ENCODE measurements at places on chromosomes 4 and X.

- no peak for DNase-seq
Observed at GRCh38 chr4:168475745-168476144, 4.5 kb downstream of the DDX60L start.

DNA sequence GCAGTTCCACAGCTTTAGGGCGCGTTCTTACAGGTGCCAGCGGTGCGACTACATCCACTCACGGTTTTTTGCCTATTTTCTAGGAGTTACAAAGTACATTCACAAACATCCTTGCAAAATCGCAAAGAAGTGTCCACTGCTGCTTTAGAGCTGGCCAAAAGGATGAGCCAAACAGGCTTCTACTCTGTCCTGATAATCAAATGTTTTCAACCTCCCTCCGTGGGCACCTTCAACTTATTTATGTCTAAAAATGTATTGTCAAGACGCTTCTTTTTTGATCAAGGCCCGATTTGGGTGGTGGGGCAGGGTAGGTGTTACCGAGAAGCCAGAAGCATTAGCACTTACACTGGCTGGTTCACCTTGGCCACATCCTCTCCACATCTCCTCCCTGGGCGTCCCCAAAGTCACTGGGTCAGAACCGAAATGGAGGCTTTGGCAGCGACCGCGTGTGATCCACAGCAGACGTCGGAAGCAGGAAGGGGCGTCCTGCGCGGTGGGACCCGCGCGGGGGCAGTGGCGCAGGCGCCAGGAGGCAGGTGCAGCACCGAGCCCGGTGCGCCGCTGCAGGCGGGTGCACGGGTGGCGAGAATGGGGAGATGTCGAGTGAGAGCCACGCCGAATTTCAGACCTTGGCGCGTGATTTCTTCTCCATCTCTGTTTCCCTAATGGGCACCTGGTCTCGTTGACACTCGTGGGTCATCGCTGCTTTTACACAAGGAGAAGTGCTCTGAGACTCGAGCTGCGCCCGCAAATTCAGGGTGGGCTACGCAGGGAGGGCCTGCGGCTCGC, 16.9 kb downstream of the NKX3-2 start:
- DNase-seq, result no peak

GRCh38 chr4:170651786-170652185, 562.0 kb upstream of the AADAT start:
- no peak for DNase-seq

GRCh38 chr4:19803406-19803805, 448.3 kb upstream of the SLIT2 start:
- no peak for DNase-seq

GRCh38 chr4:2393353-2394270, 24.8 kb downstream of the ZFYVE28 start:
- no peak for DNase-seq

DNA sequence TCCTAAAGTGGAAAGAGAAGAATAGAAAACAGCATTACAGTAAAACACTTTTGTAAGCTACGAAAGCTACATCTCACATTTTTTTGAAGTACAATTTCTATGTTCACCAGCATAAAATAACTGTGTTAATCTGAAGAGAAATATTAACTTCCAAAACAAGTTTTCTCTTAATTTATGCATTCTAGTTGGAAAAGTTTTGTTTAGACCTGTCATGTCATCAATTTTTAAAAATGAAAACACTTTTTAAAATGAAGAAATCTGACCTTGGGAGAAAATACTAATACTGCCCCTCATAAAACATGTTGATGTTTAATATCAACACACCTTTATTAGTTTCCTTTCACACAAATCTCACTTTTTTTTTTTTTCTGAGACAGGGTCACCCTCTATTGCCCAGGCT, 45.2 kb downstream of the CCDC158 start:
- no peak for DNase-seq

GRCh38 chr4:79913581-79913980, 159.4 kb downstream of the ANTXR2 start:
- no peak for DNase-seq

DNA sequence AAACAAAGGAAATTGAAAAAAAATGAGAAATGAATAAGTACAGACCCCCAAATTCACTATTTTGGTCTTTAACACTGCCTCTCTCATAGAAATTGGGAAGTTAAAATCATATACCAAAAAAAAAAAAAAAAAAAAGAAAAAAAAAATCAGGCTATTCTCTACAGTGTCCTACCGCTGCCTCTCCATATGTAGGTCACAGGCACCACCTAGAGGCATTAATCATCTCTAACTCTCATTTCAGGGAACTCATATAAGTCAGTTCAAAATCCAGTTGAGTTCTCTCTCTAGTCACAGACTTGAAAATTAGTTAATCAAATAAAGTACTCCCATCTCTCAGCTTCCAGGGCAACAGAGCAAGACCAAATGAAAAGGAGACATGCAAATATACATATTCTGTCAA, 47.9 kb downstream of the COX18 start:
- peak; percentile 9 for DNase-seq

DNA sequence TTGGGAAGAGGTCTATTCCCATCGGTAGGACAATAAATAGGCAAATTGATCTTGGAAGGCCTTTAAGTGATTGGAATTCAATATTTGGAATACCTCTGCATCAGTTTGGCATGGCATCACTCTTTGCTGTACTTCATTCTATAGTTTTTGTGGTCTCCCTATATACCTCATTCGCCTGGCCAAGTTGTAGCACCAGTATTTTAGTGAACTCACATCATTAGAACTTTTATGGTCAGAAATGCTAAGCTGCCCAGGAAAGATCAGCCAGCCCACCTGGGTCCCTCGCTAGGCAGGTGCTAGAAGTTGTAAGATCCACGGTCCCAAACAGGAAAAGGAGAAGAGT, 40.3 kb downstream of the ZCCHC13 start:
- DNase-seq, result no peak

DNA sequence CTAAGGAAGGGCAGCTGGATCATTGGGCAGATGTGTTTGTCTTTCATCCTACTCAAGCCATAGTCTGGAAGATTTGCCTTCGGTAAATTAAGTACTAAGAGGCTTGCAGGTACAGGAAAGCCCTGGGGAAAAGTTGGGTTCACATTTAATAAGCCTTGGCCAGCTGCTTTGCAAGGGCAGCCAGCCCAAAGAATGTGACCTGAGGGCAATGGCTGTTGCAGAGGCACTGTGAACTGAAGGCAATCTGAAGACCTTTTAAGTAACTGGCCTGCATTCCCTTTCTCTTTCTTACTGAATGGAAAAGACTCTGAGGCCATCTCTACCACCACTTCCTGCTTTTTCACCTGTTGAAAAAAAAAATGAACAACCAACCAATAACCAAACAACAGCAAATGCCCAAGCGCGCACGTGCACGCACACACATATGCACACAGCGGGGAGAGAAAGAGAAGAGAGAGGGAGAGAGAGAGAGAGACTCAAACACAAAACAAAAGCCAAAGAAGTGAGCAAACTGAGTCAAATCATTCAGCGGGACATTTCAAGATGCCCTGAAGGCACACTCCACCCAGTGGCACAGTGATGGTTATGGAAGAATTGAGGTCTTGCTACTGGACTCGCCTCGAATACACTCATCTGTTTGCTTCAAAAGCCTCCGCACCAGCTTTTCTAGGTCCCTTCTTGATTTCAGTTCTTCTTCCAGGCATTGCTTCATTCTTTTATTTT, 19.6 kb downstream of the CD40LG start:
- no peak for DNase-seq

GRCh38 chr4:29900336-29900735, 819.8 kb upstream of the PCDH7 start:
- no peak for DNase-seq

- DNase-seq, result no peak
Observed at GRCh38 chrX:105273326-105273725, 52.8 kb upstream of the TEX13A start.

DNA sequence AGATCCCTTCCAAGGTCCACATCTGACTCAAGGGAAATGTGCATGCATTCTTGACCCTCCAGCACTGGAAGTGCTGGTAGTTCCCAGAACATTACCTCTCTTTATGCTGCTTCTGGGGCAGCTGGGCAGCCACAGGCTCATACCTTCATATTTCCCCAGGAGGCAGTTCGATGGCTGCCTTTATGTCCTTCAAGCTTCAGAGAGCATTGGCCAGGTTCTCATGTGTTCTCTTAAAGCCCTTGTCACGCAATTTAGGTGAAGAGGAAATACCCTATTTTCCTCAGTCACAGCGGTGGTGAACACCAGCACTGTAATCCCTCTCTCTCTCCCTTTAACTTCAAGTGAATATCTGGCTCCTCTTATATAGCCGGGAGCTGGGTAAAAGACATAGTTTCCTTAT, 134.3 kb downstream of the MID1IP1 start:
- DNase-seq, result no peak

- DNase-seq, result no peak
Observed at GRCh38 chr4:87377816-87378215, 13.2 kb downstream of the HSD17B11 start.

GRCh38 chrX:109312757-109313156, 169.1 kb downstream of the GUCY2F start:
- DNase-seq, result no peak

GRCh38 chr4:152278505-152279233, 257.2 kb downstream of the FBXW7 start:
- DNase-seq, result no peak

DNA sequence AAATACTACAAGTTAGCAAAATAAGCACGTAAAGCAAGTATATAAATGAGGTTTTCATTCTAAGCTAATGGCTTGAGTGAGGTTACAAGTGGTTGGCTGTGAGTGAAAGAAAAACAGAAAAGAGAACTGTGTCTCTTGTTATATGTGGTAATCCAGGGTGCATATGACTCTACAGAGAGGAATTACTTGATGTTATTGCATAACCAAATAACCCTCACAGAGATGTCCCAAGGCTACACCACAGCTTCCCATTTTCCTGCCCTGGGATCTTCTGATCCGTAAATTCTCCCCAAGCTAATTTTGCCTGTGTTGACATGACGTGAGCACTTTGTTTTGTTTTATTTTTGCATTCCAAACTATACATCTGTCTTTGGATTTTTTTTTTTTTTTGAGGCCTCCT, 470.0 kb upstream of the INTU start:
- DNase-seq, result peak; percentile 80

- DNase-seq, result peak; percentile 72
Observed at GRCh38 chrX:103398421-103398864, 22.1 kb downstream of the BEX3 start.

- DNase-seq, result no peak
Observed at GRCh38 chr4:37690976-37691375, 4.8 kb upstream of the RELL1 start.

GRCh38 chr4:141004823-141005222, 128.4 kb downstream of the RNF150 start:
- DNase-seq, result peak; percentile 74

DNA sequence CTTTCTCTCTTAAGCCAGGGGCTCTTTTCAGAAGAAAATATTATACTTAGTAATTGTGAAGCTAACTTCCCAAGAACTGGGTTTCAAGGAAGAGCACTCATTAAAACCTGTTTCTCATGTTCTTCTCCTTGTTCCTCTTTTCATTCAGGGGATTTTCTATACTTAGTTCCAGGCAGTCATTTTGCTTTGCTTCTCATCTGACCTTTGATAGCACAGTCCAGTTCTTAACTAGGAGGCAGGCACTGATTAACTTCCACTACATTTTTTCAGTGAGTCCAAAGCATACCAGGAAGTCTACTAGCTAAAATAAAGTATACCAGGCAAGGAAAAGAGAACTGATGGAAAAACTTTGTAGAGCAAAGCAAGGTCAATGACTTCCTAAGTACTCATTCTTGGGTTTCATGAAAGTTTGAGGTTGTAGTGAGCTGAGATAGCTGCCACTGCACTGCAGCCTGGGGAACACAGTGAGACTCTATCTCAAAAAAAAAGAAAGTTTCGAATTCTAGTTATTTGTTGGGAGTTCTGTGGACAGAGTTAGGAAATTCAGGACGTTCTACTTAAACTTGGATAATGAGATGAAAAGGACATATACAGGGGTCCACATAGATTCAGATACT, 190.1 kb upstream of the HS3ST1 start:
- DNase-seq, result peak; percentile 14

DNA sequence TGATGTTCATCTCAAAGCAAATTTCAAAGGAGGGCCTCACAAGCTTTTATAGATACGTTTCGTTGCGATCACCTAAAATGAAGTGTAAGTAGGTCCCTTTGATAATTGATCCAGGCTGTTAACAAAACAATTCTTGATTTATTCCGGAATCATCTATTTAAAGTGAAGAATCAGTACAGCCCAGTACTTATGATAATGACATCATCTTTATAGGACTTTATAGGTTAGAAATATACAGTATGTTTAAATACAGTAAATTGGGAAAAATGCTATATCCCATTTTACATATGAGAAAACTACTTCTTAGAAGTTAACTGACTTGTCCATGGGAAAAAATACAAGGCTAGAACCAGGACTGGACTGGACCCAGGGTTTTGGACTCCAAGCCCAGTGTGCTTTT, 3.7 kb downstream of the PTCHD1 start:
- DNase-seq, result no peak

DNA sequence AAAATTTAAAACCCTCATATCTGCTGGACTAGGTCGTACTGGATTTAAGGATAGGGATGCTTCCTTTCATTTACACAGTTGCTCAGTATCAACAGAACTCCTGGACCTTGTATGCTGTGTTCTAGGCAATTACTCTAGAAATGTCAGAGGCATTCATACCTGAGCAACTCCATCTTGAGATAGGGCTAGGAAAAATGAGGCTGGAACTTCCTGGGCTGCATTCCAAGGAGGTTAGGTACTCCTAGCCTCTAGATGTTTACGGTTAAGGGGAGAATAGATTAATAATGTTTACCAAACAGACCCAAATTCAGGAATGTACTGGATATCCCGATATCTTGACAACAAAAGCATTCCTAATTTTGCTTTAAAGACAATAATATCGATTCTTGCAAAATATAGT, 84.7 kb upstream of the NLGN4X start:
- no peak for DNase-seq

DNA sequence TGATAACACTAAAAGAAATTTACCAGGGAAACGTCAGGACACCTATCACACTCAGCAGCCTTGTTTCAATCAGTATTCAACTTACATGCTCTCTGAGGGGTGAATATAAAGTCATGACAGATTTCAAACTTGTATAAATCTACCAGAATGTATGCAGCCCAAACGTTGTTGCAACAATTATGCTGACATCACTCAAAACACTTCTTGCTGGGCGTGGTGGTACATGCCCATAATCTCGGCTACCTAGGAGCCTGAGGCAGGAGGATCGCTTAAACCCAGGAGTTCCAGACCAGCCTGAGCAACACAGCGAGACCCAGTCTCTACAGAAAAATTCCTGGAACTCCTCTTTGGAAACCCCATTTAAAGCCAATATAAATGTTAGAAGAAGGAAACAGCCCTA, 266.6 kb upstream of the GPC4 start:
- DNase-seq, result no peak

DNA sequence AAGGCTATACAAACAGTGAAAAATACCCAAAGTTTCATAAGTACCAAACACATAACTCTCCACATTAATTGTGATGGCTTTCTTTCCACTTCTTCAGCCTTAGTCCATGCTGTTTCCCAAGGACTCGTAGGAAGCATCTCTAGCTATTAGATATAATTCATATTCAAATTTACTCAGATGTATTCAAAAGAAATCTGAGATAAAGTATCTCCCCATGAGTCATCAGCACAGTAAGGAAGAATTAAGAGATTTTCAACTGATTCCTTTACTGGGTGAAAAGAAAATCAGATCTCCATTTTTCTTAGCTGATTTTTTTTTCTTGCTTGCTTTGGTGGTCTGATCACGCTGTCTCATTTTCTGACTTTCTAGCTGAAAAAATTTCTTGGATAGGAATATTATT, 71.7 kb downstream of the MID1 start:
- DNase-seq, result no peak

GRCh38 chr4:153728151-153728550, 31.7 kb downstream of the RNF175 start:
- no peak for DNase-seq

GRCh38 chrX:105975382-105975781, 63.1 kb downstream of the SERPINA7 start:
- DNase-seq, result no peak

Data from inflammatory macrophage (primary cell).